Hematopoietic multipotent progenitor cell treated with erythropoietin and hydrocortisone succinate and interleukin-3 and kit ligand, for 6 days (in vitro differentiated cells): ENCODE measurements at places on chromosomes 4 and X.

DNA sequence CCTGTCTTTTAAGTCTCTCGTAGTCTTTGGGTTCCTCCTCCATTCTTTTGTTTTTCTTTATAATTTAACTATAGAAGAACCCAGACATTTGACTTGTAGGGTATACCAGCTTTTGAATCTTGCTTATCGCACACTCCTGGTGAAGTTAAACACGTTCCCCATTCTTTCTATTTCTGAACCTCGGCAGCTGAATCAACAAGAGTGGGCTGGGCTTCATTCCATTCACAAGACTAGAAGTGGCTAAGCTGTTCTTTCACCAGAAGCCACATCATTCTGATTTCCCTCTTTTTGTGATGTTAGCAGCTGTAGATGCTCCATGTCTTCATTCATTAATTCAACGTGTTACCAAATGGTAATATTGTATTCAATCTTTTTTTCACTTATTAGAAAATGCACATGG lies 167.9 kb downstream of the CORIN start:
- no peak for DNase-seq

- DNase-seq: no peak
These were observed 6.3 kb upstream of the TBC1D25 start for GRCh38 chrX:48533165-48533564.

- DNase-seq: no peak
These were observed 16.6 kb downstream of the MAGEA9B start for GRCh38 chrX:149570668-149571067.

DNA sequence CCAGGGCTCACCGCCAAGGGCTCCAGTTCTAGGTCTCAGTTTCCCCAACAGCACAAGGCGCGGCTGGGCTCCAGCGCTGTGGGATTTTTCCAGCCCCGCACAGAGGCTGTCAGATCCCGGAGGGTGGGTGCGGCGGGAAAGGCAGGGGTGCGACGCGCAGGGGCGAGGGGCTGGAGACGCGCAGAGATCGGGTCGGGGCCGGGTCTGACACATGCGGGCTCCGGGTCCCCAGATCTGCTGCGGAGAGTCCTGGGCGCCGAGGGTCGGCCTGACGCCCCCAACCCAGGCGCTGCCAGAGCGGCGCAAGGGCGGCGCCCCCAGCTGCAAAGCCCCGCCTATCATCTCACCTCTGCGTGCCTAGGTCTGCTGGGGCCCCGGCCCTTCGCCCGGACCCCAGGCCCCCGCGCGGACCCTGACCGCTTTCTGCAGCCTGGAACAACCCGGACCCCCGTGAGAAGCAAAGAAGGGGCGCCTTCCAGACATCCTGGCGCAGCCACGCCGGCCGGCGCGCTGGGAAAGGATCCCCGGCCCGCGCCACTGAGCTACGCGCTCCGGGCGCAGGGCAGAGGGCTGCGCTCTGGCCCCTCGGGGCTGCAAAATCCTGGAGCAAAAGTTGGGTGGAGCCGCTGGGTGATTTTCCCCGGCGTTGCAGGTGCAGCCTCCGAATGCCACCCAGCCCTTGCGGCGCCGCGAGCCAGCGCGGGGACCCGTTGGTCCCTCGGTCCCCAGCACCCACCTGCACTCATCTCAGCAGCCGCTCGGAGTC lies 486 bp downstream of the ABLIM2 start:
- no peak for DNase-seq

DNA sequence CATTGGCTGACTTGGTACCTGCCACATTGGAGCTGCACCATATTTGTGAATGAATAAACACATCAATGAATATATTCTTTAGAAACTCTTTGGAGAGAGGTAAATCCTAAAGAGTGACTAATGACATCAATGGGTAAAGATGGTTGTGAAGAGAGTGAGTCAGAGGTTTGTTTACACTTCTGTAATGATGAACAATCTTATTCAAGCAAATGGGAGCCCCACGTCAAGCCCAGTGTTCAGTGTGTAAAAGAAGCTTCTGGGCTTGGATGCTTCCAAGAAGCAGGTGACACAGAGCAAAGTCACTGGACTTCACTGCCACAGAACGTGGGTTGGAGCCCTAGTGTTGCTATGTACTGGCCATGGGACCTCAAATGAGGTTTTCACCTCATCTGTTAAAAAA lies 319.0 kb downstream of the STK32B start:
- no peak for DNase-seq

GRCh38 chrX:120560405-120560841 lies 339 bp downstream of the CUL4B start:
- peak; percentile 35 for DNase-seq

- DNase-seq: no peak
These were observed 1477.7 kb downstream of the RAPGEF2 start for GRCh38 chr4:160580581-160580980.

- no peak for DNase-seq
These were observed 585.7 kb downstream of the IL15 start for GRCh38 chr4:142222127-142222526.

- no peak for DNase-seq
These were observed 71.3 kb upstream of the ENOX2 start for GRCh38 chrX:130974323-130974722.

DNA sequence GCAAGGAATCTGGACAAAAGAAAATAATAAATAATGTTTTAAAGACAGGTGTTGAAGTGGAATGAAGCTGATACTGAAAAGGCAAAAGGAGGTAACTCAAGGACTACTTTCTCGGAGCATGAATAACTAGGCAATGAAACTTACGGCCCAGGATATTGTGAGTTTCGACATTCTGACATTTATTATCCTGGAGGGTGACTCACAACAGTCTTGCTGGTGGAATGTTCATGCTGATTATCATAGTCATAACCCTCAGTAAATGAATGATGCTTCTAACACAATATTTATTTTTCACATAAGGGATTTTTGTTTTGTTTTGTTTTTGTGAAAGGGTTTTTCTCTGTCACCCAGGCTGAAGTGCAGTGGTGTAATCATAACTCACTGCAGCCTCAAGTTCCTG lies 147.0 kb upstream of the HPGD start:
- no peak for DNase-seq

DNA sequence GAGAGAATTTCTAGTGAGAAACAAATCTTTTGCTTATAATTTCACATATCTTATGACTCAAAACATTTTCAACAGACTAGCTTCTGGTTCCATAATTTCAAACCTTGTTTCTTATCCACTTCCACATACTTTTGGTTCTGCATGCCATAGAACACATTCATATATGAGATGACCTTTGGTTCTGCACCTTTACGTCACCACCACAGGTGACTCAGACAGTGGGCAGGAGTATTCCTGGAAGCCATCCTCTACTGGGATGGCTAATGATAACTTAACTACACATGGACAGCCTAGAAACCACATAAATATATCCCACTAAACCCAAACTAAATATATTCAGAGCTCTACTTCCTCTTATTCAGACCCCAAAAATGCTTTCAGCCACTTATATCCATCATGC lies 133.3 kb downstream of the DCK start:
- DNase-seq: no peak

DNA sequence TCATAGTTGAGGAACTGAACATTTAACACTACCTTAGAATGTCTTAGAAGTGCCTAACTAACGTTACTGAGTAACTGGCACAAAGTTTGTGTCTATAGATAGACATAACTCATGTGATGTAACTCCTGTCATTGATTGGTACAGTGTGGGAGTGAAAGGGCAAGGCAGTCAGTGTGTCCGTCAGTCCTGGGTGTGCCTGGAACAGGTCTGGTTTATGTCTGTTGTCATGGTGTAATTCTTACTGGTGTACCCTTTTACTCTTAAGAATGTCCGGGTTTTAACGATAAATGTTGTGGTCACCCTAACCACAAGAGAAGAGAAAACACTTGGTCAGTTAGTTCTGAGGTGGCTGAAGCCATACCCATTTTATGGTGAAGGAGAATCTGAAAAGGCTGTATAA lies 93.1 kb upstream of the ESX1 start:
- no peak for DNase-seq

GRCh38 chrX:74931214-74931613 lies 6.0 kb upstream of the NEXMIF start:
- peak; percentile 7 for DNase-seq

- DNase-seq: no peak
These were observed 12.8 kb upstream of the UGT2B10 start for GRCh38 chr4:68803013-68803412.

GRCh38 chrX:37958525-37959211 lies 47.7 kb upstream of the SYTL5 start:
- DNase-seq: no peak

DNA sequence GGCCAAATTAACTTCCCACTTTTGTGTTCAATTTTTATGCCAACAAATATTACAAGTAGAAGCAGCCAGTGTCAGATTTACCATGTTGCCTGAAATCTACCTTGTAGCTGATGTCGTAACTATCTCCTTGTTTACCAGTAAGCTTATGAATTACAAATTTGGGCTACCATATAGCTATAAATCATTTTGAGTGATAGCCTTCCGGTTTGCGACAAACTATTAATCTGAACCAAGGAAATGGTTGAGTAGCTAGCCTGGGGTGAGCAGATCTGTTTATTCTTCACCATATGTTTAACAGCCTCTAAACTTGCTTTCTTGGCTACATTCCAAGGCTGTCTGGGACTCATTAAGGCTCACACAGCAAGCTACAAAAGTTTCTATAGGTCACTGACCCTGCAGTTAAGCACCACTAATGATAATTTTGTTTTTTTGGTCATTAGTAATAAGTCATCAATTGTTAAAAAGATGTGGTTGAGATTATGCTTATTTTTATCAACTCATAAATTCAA lies 218.7 kb upstream of the SPOCK3 start:
- DNase-seq: no peak

DNA sequence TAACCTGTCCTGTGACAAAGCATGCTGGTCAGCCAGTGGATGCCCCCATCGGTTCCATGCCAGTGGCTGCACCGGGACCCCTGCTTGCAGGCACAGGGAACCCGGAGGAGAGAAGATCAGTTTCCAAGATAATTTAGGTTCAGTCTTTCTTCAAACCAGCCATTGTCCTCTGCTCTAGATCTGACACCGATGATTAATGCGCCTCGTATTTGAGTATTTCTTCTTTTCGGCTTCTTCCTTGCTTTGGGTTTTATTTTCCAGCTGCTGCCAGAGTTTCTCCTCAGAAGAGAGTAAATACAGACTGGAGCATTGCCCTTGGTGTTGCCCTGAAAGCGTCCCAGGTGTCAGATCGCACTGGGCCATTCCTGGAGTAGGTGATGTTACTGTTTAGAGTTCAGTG lies 19.2 kb upstream of the BCOR start:
- DNase-seq: no peak

DNA sequence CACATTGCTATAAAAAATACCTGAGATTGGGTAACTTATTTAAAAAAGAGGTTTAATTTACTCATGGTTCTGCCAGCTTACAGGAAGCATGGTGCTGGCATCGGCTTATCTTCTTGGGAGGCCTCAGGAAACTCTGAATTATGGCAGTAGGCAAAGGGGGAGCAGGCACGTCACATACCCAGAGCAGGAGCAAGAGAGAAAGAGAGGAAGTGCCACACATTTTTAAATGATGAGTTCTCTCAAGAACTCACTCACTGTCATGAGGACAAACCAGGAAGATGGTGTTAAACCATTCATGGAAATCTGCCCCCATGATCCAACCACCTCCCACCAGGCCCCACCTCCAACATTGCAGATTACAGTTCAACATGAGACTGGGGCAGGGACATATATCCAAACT lies 10.0 kb upstream of the AFF1 start:
- DNase-seq: no peak
